ENCODE measurements at places on chromosomes 12 and 14.

DNA sequence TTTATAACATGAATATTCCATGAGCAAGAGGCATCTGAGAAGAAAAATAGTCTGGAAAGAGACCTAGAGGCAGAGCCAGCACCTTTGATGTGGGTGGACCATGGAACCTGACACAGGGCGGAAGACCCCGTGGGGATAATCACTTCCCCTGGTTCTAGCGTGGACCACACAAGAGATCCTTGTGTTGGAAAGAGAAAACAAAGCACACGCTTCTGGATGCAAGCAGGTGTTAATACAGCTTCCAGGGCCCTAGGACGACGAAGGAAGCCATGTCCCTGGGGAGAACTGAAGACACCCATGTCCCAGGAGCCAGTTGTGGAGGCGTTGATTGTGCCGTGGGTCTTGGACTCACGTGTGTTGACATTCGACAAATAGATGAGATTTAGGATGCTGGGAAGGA lies 102.9 kb downstream of the ADGRD1 start:
- no peak for DNase-seq

DNA sequence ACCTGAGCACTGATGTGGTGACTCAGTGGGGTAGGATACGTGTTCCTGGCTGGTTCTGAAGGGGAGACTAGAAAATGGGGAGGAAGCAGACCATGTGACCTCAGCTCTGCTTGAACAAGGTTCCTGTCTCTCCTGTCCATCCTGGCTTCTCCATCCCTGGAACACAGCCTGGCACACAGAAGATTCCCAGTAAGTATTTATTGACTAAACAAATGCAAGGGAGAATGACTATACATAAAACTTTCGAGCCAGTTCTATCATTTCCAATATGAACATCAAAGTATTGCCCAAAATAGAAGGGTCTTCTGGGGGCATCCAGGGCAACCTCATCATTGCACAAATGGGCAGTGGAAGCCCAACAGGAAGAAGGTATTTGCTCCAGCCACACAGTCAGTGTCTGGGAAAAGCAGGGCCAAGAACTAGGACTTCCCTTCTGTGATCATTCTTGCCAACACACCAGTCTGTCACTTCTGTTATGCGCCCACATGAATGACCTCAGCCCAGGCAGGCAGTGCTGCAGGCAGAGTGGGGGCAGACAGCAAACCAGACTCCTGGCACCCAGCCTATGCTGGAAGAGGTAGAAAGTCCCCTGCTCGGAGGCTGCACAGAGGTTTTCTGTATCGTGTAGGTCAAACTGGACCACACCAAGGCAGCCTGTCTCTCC lies 5.6 kb upstream of the SERPINA9 start:
- DNase-seq = no peak

DNA sequence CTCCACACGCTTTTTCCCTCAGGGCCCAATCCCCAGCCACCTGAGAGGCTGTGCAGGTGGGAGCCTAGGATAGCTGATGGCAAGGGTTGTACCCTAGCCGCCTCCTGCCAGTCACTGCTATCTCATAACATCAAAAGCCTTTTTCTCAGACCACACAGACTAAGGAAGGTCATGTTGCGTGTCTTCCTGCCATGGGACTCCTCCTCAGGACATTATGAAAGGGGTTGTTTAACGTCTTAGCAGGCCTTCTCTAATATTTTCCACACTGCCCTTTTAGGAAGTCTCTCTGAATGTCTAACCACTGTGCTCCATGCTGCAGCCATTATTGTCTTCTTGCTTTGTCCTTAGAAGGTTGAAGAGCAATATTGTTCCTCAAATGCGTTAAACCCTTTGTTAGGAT lies 7.6 kb upstream of the SMUG1 start:
- no peak for DNase-seq

DNA sequence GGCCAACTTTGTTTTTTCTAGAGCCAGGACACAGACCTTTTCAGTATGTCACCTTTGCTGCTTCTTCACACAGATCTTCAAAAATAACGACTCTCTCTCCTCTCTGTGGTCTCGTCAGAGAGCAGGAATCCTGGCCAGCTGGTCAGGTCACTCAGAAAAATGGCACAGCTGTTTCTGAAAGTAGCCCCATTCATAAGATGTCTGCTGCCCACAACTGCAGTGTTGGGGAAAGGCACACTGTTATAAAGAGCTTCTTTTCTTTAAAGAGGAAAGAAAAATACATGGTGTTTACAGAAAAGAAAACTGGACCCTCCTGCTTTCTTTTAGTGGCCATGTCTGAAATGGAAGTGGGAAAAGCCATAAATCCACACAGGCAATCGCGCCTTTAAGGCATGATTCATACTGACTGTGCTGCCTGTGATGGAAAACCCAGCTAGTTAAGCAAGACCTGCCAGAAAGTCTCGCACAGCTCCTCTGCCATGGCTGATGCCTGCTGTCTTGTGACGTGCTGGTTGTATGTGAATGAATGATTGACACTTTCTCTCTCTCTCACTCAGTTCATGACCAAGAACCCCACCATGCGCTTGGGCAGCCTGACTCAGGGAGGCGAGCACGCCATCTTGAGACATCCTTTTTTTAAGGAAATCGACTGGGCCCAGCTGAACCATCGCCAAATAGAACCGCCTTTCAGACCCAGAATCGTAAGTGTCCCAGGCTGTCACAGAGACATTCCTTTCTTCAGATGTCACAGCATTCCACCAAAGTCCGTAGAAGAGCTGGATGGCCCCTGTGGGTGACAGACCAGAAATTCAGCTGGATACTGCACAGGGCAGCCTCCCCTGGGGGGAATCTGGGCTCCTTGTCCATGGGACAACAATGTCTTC lies 147.9 kb upstream of the HIF1A start:
- DNase-seq = no peak

DNA sequence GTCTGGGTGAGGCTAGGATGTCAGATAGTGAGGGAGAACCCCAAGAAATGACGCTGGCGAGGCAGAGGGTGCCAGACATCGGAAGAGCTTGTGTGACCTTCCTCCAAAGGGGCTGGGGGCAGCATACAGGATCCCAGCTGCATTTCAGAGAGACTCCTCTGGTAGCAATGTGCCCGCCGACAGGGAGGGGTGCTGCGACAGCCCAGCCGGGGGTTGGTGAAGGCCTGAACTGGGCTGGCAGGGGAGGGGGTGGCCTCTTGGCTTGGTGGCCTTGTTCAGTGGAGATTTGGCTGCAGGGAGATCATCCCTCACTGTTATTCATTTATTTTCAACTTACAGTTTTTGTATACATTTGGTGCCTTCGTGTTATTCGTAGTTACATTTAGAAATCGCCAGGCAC lies 5.2 kb downstream of the TCHP start:
- no peak for DNase-seq

DNA sequence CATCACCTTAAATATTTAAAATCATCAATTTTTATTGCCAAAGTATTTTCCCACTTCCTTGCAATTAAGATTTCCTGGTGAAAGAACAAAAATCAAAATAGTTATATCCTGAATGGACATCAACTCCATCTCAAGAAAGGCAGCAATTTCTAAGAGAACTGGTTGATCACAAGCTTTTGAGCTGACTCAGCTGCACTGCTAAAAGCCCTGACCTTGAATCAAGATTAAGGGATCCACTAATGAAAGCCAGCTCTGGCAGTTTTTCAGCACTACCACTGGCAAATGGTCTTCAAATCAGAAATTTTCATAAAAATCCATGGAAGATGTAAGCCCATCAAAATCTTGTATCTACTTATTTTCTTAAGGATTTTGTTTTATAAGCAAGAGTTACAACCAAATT lies 123.4 kb downstream of the SLC6A15 start:
- no peak for DNase-seq
